SHP77 (cell line): ENCODE measurements at places on chromosomes 11 and 22.

DNA sequence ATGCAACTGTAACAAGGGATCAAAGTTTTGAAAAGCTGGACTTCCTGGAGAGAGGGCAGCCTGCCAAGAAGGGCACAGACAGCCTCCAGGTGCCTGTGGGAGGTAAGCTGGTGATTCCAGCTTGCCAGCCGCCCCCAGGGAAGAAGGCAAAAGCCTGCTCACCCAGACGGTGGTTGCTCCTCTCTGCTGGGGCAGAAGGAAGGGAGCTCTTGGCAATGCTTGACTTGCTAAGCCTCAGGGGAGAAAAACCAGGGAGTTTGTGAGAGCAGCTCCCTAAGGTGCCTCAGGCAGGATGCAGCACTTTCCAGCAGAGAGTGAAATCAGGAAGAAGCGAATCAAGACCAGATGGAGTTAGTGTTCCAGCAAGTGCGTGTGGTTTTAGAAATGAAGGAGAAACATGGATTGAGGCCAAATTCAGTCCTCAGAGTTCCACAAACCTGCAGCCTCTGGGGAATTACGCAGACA is 553.6 kb downstream of the BUD13 start:
- no peak for DNase-seq

DNA sequence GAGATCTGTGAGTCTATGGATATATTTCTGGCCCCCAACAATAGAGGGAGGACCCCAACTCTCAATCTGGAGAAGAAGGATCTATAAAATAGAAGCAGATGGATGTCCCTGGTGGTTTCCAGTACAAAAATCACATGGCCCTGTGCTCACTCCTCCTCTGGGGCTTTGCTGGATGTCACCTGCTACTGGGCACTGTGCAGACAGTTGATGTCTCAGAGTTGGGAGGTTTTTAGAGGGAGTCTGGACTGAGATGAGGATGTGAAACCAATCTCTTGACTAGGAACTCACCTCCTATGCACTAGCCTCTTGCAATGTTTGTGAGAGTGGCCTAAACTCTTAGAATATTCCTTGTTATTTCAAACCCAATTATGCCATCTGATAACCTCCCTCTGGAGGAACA is 107.2 kb downstream of the SCN3B start:
- no peak for DNase-seq

GRCh38 chr11:35794850-35795249 is 132.3 kb downstream of the TRIM44 start:
- DNase-seq = no peak

DNA sequence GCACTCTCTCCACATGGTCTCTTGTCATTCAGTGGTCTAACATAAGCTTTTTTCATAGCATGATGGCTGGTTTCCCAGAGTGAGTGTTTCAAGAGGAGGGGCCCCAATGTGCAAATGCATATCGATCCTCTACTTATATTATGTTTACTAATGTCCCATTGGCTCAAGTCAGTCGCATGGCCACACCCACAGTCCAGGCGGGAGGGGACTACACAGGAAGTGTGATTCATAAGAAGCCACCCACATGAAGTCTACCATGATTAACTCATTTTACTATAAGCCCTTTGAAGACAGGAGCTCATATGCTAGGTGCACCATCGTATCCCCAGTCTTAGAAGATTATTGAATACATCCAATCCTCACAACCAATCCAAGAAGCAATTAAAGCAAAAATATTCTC is 89.5 kb upstream of the ISX start:
- DNase-seq = no peak

DNA sequence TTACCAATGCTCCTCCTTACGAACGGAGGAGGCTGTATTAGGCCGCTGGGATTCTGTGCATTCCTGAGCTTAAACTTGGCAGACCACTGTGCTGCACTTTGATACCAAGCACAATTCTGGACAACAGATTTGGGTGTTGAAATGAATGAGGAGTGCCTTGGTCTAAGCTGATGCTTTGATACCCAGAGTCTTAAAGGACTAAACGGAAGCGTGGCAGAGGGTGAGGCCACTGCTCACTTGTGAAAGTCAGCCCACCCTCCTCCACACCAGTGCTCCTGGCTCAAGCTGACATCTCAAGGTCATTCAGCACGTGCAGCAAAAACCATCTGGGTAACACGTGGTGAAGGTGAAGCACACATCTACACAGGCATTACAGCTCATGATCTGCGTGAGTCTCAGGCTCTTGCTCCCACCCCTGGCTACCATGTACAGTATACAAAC is 85.9 kb downstream of the MICAL3 start:
- DNase-seq = no peak

GRCh38 chr11:61183645-61184044 is 19.7 kb upstream of the PGA3 start:
- DNase-seq = no peak

- DNase-seq = no peak
Observed at GRCh38 chr11:88050247-88050646, 125.0 kb downstream of the RAB38 start.

DNA sequence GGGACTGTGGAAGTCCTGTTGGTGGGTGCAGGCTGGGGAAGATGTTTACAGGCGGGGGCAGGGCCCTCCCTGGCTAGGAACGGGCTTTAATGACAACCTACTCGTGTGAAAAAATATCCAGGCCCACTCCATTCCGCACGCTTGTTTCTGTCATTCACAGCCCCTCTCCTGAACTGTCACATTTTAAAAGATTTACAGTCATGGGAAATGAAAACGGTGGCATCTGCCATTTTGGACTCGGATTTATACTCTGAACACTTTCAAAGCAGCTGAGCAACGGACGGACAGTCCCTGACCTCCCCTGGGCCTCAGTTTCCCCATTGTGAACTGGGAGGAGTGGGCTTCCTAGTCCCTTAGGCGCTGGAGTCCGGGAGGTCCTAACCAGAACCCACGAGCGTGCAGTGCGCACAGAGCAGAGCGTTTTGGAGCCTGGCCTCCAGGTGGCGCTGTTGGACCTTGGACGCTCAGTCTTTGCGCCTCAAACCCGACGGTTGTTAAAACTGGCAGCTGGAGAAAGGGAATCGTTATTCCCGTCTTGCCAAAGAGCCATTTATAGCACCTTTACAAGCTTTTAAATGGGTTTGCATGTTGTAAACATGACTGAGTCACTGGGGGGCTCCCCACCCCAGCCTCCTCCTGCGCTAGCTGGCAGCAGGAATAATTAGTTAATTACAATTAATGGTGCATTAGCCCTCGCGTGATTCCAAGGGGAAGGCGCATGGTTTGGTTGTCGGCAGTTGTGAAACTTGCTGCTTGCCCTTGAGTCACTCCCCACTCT is 75.3 kb downstream of the FBLN1 start:
- peak; percentile 86 for DNase-seq

- DNase-seq = no peak
Observed at GRCh38 chr11:33944693-33945424, 53.0 kb upstream of the LMO2 start.

GRCh38 chr11:84905411-84905810 is 721.7 kb downstream of the DLG2 start:
- DNase-seq = no peak

GRCh38 chr11:66465373-66466224 is 1.1 kb upstream of the PELI3 start:
- no peak for DNase-seq

DNA sequence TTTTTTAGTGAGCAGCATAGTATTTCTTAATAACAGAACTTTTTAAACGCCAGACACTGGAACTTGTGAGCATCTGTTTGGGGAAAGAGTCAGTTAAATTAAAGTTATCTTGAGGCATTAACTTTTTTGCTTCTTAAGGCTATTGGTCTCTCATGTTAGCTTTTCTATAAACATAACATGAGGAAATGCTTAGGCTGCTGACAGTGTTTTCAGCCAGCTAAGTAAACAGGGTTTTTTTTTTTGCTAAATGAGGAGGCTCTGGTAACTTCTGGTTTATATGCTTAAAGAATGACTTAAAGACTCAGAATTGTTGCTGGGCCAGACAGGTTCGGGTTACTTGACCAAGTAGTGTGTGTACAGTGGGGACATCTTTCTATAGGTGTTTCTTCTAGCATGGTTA is 95.8 kb upstream of the ALKBH3 start:
- DNase-seq = no peak

DNA sequence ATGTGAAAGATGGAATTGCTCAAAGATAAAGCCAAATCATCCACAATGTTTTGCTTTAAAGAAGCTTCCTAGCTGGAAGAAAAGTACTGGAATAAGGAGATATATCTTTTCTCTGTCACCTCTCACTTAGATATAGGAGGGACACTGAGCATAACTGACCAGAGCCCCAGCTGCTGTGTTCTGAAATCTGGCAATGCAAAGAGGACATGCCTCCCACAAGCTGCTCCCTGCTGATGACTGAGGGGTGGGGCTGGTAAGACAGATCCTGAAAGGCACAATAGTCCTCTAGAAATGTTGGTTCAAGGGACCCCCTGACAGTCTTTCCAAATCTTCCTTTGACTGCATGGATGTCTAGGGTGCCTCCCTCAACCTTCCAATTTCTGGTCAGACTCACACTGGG is 67.0 kb downstream of the SC5D start:
- no peak for DNase-seq

- DNase-seq = no peak
Observed at GRCh38 chr22:35330258-35330861, 30.7 kb downstream of the TOM1 start.

GRCh38 chr11:34224434-34224966 is 119.1 kb downstream of the NAT10 start:
- DNase-seq = no peak

- DNase-seq = no peak
Observed at GRCh38 chr11:2709429-2709828, 9.6 kb upstream of the KCNQ1OT1 start.

- no peak for DNase-seq
Observed at GRCh38 chr11:43747130-43747802, 66.7 kb downstream of the HSD17B12 start.

GRCh38 chr11:67532889-67533288 is 9.6 kb upstream of the CABP2 start:
- no peak for DNase-seq

GRCh38 chr22:27992294-27993165 is 73.5 kb upstream of the PITPNB start:
- DNase-seq = no peak

DNA sequence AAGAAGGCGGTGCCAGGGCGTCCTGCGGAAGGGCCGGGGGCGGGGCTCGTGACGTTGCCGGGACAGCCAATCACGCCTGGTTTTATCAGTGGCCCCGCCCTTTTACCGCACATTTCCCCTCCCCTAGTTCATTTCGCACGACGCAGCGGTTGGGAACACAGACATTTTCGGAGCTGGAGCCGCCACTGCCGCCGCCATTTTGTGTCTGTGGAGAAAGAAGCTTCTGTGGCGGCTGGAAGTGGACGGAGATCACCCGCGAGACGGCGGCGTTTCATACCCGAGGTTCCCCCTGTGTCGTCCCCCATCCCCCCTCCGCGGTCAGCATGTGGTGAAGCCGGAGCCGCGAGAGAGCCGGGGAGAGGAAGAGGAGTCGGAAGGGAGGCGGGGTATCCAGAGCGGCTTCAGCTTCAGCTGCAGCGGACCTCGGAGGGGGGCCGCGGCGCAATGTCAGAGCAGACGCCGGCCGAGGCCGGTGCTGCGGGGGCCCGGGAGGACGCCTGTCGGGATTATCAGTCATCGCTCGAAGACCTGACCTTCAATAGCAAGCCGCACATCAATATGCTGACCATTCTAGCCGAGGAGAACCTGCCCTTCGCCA is at the start of gene PCF11:
Gene PCF11 (plus strand): TSS at position 136 of the 598 bp plus-strand sequence. CDS start 309 bp downstream, at position 445.
- DNase-seq = no peak

GRCh38 chr11:10693509-10694081 is at the start of gene IRAG1:
TSS of gene IRAG1 (minus strand) at chr11:10693755. CDS start at chr11:10693602, 153 bp downstream.
- no peak for DNase-seq

DNA sequence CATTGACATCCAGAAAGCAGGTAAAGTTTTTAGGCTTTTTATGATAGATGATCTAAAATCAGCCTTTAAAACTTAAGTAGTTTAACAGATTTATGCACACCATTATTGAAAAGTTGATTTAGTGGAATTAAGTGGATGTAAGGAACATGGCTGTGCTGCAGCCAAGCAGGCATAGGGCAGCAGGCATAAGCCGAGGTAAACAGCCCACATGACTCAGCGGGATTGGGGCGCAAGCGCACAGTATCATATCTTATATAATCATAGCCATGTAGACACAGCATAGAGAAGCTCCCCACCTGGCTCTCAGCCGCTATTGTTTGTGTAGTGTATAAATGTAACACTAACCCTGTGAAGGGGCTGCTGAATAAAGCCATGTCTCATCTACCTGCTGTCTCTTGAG is 157.5 kb downstream of the WNT11 start:
- DNase-seq = peak; percentile 99

DNA sequence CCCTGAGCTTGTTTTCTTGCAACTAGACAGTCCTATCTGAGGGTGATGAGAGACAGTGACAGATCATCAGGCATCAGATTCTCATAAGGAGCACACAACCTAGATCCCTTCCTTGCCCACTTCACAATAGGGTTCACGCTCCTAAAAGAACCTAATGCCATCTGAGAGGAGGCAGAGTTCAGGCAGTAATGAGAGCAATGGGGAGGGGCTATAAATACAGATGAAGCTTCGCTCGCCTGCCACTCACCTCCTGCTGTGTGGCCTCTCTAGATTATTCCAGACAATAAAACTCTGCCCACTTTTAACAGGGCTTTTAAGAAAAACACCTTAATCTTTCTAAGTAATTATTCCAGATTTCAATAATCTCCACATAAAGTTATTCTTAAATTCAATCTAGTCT is 43.9 kb upstream of the PAK1 start:
- DNase-seq = no peak

- DNase-seq = no peak
Observed at GRCh38 chr22:20745119-20745518, 28.8 kb upstream of the SERPIND1 start.

DNA sequence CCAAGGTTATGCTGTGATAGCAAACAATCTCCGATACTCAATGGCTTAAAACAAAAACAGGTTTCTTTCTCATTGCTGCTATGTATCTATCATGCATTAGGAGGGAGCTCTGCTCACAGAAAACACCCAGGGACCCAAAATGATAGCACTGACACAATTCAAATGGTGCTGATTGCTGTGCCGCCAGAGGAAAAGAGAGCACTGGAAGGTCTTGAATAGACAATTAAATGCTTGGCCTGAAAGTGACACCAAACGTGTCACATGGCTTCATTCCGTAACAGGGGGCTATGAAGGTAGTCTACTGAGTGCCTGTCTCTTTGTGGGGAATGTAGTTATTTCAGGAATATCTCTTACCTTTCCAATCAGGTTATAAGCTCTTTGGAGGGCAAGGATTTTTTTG is 94.2 kb downstream of the FAR1 start:
- DNase-seq = no peak

GRCh38 chr22:20132686-20133246 is 1.2 kb downstream of the ZDHHC8 start:
- DNase-seq = no peak

DNA sequence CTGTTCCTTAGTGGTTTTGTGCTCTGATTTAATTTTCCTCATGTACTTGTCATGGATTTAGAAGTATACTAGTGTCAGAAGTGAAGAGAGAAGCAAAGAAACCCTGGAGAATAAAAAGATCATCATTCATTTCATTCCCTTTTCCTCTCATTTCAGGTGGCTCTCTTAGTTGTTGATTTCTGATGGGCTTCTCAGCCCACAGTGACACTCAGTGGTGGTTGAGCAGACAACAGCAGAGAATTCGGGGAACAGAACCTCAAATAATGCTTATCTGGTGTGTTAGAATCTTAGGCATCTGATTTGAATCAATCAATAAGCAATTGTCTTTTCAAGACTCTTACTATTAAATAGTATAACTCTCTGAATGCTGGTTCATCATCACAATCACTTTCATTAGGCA is 1289.4 kb downstream of the FAM181B start:
- no peak for DNase-seq

GRCh38 chr22:37971475-37972434 is 12.6 kb downstream of the SOX10 start:
- DNase-seq = no peak
